ENCODE measurements at places on chromosomes 6 and 20.

DNA sequence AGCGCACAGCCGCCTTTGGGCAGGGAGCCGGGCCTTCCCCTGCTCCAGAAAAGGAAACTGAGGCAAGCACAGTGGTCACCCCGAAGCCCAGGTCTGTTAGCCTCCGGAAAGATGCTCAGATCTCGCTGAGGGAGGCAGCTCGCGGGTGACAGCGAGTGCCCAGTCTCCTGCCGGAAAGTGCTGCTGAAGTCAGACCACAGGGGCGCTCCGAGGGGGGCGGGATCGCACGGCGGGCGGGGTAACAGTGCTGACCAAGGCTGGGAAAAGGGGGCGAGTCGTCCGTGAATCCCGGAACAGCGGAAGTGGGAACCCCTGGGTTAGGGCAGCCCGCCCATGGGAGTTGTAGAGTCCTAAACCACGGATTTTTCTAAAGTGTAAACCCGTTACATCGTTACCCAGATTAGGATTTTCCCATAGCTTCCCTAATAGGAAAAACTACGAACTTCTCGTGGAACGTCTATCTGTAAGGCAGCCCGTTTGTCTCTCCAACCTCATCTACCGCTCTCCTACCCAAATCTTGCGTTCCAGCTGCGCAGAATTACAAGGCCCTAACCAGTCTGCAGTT, 504 bp downstream of the VPS16 start:
- peak; percentile 65 for DNase-seq

DNA sequence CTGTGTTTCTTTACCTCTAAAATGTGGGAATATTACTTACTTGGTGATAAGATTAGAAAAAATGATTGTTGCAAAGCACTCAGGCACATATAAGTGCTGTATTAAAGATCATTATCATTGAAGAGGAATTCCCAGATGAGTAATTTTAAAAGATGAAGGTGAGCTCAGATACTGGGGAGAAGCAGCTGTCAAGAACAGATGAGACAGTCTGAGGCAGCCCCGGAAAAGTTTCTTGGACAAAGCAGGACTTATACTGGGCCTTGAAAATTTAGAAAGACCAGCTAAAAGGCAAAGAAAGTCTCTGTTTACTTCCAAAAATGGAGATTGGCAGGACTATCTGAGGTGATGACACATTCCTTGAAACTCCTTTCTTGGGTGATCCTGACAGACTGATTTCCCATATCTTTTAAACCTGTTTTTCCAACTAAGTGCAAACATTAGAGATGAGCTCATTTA, 93.8 kb upstream of the MARCKS start:
- no peak for DNase-seq

- DNase-seq: no peak
Measured at GRCh38 chr6:130624046-130624445, 203.2 kb upstream of the SMLR1 start.

GRCh38 chr20:48636301-48636700, 191.5 kb downstream of the PREX1 start:
- DNase-seq: no peak

- no peak for DNase-seq
Measured at GRCh38 chr20:39890697-39891096, 798.3 kb downstream of the MAFB start.

GRCh38 chr6:11692451-11693376, 85.9 kb downstream of the ADTRP start:
- DNase-seq: peak; percentile 24

DNA sequence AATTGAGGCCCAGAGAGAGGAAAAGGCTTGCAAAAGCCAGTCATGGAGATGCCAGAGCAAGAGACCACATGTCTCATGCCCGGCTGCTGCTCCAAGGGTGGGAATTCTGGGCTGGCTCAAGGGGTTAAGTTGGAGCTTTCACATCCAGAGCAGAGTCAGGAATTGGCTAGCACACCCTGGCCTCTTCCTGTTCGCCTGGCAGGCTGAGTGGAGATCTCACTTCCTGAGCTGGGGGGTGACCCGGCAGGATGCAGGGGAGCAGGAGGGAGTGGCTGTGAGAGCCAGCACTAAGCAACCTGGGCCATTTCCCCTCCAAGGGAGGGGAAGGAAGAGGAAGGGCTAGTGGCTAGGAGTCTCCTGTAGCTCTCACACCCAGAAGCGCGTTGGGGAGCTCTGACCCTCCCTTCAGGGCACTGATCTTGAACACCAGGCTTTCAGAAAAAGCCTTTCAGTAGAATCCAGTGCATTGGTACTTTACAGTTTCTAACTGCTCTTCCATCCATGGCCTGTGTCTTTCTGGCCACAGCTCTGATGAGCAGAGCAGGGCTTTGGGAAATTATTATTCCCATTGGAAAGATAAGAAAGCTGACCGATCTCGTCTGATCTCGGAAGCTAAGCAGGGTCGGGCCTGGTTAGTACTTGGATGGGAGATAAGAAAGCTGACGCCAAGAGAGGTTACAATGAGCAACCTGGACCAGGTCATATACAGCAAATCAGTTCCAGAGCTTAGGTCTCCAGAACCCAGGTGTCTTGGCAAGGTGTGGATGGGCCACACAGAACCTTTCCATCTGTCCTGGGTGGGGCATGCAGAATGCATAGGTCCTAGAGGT, 2.2 kb upstream of the CCM2L start:
- DNase-seq: no peak

- no peak for DNase-seq
Measured at GRCh38 chr6:119738425-119738824, 388.9 kb upstream of the MAN1A1 start.

GRCh38 chr6:90080876-90081481, 186.7 kb downstream of the GJA10 start:
- DNase-seq: peak; percentile 94

GRCh38 chr6:114595591-114595990, 252.8 kb upstream of the HS3ST5 start:
- no peak for DNase-seq

DNA sequence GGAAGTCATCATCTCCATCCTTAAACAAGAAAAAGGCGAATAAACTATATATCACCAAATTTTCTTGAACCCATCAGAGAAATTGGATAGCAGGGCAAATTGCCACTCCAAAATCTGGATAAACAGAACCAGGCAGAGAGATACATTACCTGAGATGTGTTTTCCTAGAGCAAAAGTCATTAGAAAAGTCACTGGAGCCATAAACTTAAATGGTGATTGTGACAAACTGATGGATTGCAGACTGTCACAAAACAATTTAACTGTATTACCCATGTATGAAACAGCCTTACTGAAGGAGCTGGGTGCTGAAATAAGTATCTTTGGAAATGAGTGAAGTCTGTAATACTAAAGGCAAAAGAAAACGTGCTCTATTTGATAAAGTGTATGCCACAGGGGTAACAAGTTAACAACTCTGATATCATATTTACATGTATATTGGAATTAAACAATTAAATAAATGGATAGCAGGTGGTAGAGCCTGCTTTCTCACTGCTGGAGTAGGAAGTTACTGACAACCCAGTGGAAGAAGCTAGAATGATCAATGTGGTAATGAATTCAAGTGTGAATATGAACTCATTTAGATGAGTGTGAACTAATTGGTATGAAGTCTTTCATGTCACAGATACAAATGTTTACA, 186.9 kb downstream of the LMBRD1 start:
- no peak for DNase-seq

- DNase-seq: no peak
Measured at GRCh38 chr20:571754-572441, 28.3 kb upstream of the CSNK2A1 start.

- peak; percentile 85 for DNase-seq
Measured at GRCh38 chr6:44096612-44097011, 30.6 kb downstream of the MRPL14 start.

DNA sequence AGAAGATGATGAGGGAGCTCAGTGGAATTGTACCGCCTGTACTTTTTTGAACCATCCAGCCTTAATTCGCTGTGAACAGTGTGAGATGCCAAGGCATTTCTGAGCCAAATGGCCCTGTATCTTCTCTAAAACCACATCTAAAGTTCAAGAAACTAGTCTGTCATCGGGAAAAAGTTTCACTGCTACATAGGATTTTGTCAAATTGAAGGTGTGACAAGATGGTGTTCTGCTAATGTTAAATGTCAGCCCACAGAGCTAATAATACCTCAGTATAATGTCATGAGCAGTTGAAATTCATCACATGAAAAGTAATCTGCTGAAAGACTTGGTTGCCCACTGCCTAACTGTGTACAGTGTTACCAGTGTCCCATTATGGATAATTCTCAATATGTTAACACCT, 9.6 kb downstream of the SUMO4 start:
- DNase-seq: no peak

DNA sequence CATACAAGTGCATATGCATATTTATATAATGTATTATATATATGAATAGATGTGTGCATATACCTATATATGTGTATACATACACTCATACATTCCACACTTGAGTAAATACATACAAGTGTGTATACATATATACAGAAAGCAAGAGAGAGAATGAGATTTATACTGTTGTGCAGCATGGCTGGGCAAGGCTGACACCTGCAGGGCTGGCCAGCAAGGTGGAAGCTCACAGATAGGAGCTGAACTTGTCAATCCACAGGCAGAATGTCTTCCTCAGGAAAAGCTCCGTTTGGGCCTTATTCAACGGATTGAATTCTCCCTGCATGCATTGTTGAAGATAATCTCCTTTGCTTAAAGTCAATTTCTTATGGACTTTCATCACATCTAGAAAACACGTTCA, 256.7 kb downstream of the ZNF217 start:
- DNase-seq: no peak

DNA sequence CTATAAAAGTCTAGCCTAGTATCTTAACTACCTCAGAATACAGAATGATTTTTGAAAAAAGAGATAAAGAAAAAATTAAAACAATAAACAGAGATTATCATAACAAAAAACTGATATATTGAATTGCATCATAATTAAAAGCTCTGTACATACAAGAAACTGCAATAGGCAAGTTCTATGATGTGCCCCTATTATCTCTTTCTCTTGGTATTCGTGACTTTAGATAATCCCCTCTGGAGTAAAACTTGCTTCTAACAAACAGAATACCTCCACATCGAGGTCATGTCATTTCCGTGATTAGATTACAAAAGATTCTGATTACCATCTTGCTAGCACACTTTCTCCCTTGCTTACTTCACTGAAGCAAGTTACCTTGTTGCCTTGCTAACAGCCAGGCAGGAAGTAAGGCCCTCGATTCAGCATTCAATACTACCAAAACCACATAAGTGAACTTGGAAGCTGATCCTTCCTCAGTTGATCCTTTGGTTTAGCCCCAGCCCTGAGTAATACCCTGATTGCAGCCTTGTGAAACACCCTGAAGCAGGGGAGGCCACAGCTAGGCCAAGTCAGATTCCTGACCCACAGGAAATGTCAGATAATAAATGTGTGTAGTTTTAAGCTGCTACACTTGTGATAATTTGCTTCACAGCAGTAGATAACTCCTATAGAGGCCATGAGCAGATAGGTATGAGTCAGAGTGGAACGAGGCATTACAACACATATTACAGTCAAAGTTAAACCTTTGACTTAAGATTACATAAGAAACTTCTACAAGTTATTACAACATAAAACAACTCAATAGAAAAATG, 53.7 kb upstream of the TMX4 start:
- DNase-seq: peak; percentile 11

DNA sequence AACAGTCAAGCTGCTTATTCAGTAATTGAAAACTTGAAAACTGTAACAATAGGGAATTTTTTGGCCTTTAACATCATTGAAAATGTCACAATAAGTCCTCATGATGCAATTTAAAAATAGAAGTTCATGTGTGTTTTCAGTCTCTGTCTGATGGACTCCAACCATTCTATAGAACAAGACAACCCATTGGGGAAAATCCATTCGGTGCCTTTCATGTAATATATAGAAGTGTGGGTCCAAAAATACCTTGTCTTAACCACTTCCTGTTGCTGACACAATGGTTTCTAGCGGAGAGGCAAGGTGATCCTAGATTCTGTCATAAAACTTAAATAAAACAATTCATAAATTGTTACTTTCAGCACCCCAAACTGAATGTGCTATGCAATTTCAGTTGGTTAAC, 1131.3 kb upstream of the MAP3K7 start:
- no peak for DNase-seq

DNA sequence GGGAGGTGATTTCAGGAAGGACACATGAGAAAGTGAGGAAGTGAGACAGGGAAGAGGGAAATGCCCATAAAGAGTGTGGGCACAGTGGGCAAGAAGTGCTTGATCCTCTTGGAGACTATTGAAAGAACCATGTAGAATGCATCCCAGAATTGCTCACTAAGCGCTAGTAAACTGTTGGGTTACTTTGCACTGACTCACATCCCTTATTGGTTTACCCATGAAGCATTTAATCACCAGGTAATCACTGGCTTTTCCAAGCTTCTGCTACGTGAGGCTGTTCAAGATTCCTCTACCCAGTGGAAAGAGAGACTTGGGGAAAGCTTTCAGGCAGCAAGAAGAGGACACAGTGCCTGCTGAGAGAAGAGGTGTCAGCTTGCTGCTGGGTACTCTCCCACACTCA, 410.0 kb upstream of the JAG1 start:
- no peak for DNase-seq

DNA sequence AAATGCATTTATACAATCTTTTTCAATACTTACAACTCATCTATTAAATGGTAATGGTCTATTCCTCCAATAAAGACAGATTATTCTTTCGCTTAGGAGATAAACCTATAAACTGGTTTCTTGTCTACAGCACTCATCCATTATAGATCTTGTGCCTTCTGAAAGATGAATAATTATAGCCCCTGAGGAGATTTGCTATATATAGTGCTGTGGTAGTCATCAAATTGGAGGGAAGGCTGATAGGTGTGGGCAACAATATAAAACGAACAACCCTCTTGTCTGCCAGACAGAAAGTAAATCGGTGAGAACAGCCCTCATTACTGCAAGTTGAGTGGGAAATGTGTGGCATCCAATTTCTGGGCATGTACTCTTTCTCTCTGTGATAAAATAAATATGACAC, 292.5 kb upstream of the CNR1 start:
- DNase-seq: no peak

DNA sequence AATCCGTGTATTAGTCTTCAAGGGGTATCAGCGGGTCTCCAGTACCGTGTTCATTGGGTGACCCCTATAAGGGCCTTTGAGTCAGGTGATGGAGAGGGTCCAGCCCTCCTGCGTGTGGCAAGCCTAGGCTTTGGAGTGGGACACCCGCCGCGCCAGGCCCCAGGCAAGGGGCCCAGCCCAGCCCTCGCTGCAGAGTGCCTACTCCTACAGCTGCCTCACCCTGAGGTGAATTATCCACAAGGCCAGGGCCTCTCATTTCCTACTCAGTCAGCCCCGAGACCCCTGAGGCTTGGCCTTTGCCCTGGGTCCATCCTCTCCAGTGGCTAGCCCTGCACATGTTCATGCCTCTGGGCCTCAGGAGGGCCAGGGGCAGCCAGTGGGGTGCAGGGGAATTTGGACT, 45.1 kb downstream of the TMEM242 start:
- DNase-seq: no peak

GRCh38 chr20:20206788-20207187, 154.5 kb downstream of the CFAP61 start:
- DNase-seq: no peak

- DNase-seq: no peak
Measured at GRCh38 chr6:160510976-160511617, 153.0 kb downstream of the LPA start.

DNA sequence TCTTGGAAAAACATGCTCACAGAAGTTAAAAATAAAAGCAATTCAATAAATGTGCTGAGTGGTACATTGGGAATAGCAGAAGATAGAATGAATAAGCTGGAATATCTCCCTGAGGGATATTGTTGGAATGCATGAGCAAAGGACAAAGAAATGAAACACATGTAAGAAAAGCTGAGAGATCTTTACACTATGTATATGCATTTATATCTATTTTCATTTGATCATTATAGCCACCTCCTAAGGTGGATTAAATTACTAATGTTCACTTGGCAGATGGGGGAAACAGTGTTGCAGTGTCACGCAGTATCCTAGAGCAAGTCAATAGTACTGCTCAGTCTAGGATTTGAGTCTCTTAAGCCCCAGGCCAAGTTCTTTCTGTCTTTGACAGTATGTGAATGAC, 542.0 kb upstream of the MARCKS start:
- DNase-seq: no peak

All from activated CD4-positive, alpha-beta memory T cell treated with anti-CD3 and anti-CD28 coated beads for 36 hours (primary cell).